ENCODE measurements at places on chromosomes 1 and 21. TPM values are rescaled to one million over a fixed set of nuclear protein-coding genes. Genes with fewer than 3 reads are reported as not detected.

PIGP gene
- 15.2 TPM for total RNA-seq

ITLN2 gene
- not detected for total RNA-seq

HAO2 gene
- total RNA-seq = not detected

ANKRD34A gene
- total RNA-seq = 2.4 TPM

TBX19 gene
- 2.1 TPM for total RNA-seq
